ENCODE measurements at places on chromosomes 1 and 21.
A peak's percentile ranks its signal among the peaks of the same experiment; 100 is the strongest.

- no peak for DNase-seq
Measured at GRCh38 chr1:203124546-203125317, 2.8 kb upstream of the ADORA1 start.

- no peak for DNase-seq
Measured at GRCh38 chr1:1482856-1483255, 11.3 kb downstream of the ATAD3B start.

DNA sequence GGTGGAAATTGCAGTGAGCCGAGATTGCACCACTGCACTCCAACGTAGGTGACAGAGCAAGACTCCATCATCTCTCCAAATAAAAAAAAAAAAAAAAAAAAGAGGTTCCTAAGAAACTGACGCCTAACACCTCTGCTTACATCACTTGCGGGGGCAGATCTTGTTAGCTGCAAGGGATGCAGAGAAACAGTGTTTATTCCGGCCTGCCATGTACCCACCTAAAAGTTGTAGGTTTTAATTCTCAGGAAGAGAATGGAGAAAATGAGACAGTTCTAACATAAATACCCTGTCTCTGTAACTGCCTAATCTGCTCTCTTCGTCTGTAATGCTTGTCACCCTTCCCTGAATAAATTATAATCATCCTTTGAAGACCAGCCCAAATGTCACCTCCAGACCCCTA, 9.0 kb upstream of the SRSF4 start:
- DNase-seq = no peak

DNA sequence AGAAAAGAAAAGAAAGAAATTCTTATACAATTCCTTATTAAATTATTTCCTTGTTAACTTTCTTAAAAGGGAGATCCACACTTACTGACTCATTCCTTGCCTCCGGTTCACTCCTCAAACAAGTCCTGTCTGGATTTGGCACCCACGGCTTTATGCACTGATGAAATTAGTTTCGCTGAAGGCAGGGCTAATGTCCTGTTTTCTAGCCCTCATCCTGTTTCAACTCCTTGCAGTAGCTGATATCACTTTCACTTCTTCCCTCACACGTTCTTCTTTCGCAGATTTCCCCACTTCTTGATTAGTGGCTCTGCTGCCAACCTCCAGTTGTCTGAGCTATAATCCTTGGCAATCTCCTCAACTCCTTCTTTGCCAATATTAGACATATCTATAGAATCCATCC, 215.2 kb downstream of the URB2 start:
- no peak for DNase-seq

GRCh38 chr1:39087435-39087834, 61.3 kb downstream of the NDUFS5 start:
- DNase-seq = no peak

DNA sequence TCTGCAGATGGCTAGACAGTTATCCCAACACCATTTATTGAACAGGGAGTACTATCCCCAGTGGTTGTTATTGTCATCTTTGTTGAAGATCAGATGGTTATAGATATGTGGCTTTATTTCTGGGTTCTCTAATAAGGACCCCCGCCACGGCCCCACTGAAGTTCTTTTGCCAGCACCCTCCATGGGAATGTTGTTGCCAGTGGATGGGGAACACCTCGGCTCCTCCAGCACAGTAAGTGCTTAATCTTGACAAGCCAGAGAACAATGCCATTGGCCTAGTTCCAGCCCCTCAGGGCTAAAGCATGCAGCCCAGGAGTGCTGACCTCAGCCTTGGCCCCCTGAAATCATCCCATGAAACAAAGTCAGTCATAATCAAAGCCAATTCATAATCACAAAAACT, 337.6 kb downstream of the AGBL4 start:
- no peak for DNase-seq

- DNase-seq = no peak
Measured at GRCh38 chr1:83508485-83509151, 490.3 kb downstream of the TTLL7 start.

- DNase-seq = no peak
Measured at GRCh38 chr1:91795591-91796389, 90.2 kb downstream of the TGFBR3 start.

DNA sequence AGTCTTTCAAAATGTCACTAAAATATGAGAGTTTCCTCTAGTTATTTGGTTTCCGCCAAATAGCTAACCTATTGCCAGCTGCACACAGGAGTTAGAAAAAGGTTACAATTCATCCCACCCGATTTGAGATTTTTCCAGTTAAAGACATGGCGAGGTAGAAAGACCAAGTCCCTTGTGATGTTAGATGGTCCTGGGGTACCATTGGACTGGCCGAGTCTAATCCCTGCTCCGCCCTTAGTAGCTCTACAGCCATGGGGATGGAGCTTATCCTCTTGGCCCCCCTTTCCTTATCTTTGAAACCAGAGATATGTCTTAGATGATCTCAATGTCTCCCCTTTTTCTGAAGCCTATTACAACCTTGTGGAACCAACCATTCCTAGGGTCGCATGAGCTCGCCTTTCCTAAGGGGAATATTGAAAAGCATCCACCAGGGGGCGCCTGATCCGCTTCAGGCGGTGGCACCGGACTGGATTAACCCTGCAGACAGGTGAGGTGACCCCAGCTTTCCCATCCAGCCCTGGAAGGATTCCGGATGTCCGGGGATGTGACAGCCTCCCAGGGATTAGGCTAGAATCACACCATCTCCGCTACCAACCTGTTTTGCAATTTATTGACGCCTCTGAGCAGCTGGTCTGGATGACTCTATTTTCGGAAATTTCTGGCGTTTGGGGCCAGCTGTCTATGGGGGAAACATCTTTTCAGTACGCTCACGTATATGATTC, 68.3 kb upstream of the SIM2 start:
- DNase-seq = peak; percentile 8

- DNase-seq = no peak
Measured at GRCh38 chr1:107990606-107991005, 25.6 kb upstream of the VAV3 start.

DNA sequence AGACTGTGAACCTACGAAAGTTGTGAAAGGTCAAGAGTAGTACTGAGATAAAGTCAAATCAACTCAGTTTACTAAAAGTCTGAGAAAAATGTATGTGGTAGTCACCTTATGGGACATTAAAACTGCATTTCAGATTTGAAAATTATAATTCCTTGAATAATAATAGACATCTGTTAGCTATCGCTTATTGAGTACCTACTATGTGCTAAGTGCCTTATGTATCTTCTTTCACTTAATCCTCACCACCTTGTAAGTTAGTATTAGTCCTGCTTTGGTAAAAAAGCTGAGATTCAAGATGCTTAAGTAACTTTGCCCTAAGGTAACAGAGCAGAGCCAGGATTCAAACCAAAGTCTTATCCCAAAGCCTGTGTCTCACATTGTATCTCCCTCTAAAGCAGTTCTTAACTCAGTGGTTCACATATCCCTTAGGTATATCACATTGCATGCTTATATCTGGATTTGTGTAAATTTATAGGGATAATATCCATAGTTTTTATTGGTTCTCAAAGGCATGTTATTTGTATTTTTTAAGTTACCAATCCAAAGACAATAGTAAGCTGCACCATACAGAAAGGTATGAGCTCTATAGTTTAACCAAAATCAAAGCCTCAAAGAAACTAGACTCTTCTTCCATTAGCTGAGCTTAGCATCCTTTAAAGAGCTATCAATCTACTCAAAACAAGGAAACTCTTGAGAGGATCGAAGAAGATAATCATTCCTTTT, 865 bp downstream of the PIGC start:
- no peak for DNase-seq

DNA sequence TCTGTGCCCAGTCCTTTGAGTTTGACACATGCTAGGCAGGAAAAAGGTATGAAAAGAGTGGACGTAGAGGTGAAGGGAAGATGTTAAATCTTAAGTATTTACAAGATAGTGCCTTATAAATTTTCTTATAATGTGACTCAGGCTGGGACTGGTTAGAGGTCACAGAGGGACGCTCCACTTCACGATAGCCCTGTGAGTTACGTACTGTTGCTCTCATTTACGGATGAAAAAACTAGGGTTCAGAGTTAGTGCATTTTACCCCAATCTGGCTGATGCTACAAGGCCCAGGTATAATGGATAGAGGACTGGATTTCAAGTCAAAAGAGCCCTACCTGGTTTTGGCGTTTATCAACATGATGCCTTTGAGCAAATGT, 1.4 kb upstream of the TUT4 start:
- DNase-seq = no peak

DNA sequence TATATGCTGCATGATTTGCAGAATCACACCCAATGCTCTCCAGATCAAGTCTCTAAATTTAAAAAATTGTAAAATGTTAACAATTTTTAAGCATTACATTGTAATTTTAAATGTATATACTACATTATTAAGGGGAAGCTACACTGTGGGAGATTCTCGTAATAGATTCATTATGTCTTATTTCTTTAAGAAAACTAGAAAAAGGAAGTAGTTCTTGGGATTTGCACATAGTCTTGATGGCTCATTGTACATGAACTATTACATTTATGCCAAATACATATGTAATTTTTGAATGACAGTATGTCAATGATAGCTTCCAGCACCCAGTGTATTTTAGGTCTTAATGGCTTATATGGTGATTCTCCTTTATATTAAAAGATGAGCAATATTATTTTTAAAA, 250.3 kb downstream of the PTPRC start:
- DNase-seq = no peak

GRCh38 chr21:45655124-45655523, 11.6 kb downstream of the PCBP3 start:
- no peak for DNase-seq

- peak; percentile 2 for DNase-seq
Measured at GRCh38 chr1:155729031-155729898, 40.4 kb downstream of the DAP3 start.

DNA sequence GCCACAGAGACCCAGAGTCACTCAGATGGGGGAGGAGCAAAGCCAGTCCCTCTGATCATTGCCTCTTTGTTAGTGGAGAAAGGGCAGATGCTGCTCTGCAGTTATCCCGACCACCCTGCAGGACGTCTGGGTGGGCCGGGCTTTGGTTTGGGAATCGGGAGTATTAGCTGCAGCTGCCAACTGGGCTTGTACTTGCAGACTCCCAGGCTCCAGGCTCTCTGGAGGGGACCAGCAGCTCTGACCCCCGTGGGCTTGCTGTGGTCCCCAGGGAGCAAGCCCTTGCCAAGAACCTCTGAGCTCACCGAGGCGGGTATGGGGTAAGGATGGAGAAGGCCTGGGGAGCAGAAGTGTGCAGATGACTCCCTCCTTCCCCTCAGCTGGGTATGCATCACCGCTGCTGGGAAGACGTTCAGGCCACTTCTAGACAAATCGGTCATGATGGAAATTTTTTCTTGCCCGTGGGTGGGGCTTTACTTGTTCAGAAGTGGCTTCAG, 21.6 kb downstream of the MAPKAPK2 start:
- no peak for DNase-seq

GRCh38 chr1:61125895-61126294, 43.5 kb downstream of the NFIA start:
- no peak for DNase-seq

- no peak for DNase-seq
Measured at GRCh38 chr1:115099693-115100050, 10.4 kb upstream of the TSPAN2 start.

DNA sequence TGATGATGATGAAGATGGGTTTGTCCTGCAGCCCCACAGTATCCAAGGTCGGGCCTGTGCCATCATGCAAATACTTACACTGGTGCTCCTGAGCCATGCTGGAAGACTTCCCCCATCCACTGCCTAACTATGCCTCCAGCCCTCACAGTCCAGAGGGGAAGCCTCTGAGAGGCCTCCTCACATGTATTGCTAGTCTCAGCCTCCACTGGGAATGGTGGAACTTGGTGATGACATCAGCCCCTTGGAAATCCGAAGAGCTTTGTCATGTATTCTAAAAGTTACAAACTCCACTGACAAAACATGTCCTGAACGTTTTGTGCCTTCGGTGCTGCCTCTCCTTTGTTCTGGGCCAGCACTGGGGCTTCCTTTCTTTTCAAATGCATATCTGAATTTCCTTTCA, 61.1 kb upstream of the DMRTB1 start:
- no peak for DNase-seq

DNA sequence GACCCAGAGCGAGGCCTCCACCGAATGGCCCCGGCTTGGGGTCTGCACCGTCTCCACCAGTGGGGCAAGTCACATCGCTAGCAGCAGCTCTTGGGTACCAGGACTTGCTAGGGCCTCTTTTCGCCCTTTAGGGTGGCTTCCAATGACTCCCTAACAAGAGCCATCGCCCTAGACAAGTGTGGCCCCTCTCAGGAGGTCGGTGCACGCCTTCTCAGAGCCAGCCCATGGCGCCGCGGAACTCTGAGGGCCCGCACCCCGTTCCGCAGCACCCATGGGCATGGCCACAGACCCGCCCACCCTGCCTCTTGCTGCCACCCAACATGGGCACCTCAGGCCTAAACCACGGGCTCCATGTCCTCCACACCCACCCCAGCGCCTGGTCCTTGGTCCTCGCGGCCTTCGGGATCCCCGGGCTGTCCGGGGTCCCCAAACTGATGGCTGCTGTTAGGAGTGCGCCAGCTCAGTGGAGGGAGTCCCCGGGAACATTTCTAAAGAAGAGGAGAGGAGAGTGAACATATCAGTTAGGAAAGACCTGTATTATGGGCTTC, 3.2 kb upstream of the CACNA1S start:
- no peak for DNase-seq

- no peak for DNase-seq
Measured at GRCh38 chr1:160363010-160363409, 3.9 kb upstream of the NHLH1 start.

- DNase-seq = no peak
Measured at GRCh38 chr1:44261171-44261817, 48.0 kb downstream of the DMAP1 start.

DNA sequence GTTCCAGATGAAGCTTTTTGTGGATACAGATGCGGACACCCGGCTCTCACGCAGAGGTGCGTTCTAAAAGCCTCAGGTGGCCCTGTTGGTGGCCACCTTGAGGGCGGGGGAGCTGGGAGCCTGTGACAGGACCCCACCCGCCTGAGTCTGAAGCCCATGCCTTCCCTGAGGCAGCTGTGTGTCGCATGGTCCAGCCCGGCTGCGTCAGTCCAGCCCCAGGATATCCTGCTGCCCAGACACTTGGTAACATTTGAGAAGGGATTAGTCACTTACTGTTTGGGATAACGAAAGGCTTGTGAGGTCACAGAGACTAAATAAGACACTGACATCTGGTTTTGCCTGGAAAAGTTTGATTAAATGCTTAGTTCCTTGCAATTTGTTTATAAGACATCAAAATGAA, 68.9 kb downstream of the UCK2 start:
- no peak for DNase-seq

GRCh38 chr1:174894117-174894762, 105.5 kb upstream of the CACYBP start:
- no peak for DNase-seq

- DNase-seq = no peak
Measured at GRCh38 chr1:89901957-89902669, 81.3 kb downstream of the LRRC8D start.
